ENCODE measurements at places on chromosomes 5 and 9.

DNA sequence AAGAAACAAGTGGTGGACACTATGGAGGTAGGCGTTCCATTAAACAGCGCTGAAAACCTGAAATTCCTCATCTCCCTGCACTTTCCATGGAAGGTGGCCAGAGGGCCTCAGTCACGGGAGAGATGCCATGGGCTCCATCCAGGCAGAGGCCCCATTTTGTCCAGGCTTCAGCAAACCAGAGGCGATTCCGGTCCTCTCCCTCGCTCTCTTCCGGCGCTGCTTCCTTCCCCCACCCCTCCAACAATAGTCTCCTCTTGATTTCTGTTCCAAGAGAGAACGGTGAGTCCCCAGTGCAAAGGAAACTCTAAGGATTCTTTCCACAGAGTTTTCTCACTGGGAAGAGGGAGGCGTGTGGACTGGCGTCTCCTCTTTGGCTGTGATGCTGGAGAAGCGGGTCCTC, 7.5 kb downstream of the ZNF366 start:
- no peak for DNase-seq

DNA sequence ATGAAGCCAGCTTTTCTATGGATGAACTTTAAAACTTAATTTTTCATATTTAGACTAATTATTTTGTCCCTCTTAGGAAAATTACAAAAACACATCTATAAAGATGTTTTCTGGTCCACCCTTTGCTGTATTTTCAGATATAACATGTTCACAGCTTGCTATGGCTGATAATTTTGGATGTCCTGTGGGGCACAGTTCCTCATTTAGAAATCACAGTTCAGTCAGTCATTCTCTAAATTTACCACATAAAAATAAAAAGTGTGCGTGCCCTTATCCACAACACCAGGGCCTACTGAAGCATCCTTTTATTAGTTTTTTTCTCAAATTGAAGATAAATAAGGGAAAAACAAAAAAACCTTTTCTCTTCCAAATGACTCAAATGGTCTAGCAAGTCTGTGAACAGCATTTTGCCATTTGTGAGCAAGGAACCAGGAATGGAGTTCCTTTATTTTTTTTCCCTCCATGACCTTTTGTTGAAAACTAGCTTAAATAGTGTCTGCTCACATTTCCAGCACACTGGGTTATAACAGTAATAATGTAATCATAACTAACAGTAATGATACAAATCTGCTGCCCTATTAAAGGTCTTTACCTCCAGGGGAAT, 87.1 kb downstream of the CEMIP2 start:
- DNase-seq, result no peak

- no peak for DNase-seq
Observed at GRCh38 chr5:135568923-135569360, 9.8 kb downstream of the CXCL14 start.

DNA sequence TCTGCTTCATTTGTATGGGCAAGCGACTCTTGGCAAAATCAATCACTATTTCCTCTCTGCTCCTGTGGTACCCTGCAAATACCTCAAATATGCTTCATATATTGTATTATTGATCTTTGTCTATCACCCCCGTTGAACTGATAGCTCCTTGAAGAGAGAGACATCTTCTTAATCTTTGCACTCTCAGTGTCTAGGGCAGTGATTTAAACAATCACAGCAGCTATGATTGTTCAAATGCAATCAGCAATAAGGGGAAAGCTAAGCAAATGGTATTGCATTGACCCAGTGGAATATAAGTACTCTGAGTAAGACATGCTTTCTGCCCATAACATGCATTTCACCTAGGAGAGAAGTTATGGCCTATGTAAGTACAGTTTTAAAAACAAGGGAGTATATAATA, 90.2 kb downstream of the SUSD1 start:
- DNase-seq, result no peak

DNA sequence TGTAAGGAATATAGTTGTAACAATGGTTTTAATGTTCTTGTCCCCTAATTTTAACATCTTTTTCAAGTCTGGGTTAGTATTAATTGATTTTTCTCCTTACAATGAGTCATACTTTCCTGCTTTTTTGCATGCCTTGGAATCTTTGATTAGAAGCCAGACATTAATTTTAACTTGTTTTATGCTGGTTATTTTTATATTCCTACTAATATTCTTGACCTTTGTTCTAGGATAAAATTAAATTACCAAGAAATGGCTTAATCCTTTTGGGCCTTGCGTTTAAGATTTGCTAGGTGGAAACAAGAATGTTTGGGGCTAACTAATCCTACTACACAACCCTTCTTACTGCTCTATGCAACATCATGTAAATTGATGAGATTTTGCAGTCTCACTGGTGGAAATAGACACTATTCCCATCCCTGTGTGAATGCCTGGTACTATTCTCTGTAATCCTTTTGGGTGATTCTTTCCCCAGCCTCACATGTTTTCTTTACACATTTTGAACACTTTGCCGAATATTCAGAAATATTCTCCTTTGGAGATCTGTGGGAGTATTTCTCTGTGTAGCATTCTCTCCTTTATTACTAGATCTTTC, 47.2 kb downstream of the ZCCHC7 start:
- DNase-seq, result no peak

- DNase-seq, result peak; percentile 13
Observed at GRCh38 chr9:72271613-72272478, 93.2 kb downstream of the ZFAND5 start.

DNA sequence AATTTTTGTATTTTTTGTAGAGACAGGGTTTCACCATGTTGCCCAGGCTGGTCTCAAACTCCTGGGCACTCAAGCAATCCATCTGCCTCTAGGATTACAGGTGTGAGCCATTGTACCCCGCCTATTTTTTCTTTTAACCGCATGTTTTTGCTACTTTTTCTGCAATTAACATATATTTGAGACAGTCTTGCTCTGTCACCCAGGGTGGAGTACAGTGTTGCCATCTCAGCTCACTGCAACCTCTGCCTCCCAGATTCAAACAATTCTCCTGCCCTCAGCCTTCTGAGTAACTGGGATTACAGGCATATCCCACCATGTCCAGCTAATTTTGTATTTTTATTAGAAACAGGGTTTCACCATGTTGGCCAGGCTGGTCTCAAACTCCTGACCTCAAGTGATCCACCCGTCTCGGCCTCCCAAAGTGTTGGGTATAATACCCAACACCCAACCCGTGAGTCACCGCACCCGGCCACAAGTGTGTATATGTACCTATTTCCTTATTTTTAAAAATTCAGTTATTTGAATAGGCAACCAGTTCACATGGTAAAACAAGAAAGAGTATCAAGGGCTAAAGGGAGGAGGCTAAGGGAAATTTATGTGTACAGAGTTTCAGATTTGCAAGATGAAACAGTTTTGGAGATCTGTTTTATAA, 13.3 kb downstream of the PHAX start:
- DNase-seq, result no peak

DNA sequence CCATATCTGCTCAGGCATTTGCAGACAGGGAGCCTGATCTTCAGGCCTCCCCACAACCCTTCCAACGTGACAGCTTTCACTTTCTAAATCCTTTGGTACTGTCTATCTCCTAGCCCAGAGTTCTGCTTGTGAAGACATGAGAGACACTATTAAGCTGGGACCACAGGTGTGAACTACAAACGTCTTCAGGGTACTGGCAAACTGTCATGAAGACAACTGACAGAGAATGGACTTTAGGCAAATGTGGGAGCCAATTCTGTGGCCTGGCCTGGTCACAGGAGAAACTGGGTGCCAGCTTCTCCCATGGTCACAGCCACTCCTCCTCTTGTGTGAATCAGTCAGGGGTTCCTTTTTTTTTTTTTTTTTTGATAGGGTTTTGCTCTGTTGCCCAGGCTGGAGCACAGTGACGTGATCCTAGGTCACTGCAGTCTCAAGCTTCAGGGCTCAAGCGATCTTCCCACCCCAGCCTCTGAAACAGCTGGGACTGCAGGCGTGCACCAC, 10.4 kb downstream of the TRIM14 start:
- no peak for DNase-seq

- DNase-seq, result no peak
Observed at GRCh38 chr5:4551034-4551433, 589.1 kb upstream of the ADAMTS16 start.

All from stimulated activated CD4-positive, alpha-beta T cell treated with anti-CD3 and anti-CD28 coated beads, TNF-alpha, amount 100 ng/mL, for 24 hours (primary cell).